ENCODE measurements at places on chromosomes 16 and 17.

DNA sequence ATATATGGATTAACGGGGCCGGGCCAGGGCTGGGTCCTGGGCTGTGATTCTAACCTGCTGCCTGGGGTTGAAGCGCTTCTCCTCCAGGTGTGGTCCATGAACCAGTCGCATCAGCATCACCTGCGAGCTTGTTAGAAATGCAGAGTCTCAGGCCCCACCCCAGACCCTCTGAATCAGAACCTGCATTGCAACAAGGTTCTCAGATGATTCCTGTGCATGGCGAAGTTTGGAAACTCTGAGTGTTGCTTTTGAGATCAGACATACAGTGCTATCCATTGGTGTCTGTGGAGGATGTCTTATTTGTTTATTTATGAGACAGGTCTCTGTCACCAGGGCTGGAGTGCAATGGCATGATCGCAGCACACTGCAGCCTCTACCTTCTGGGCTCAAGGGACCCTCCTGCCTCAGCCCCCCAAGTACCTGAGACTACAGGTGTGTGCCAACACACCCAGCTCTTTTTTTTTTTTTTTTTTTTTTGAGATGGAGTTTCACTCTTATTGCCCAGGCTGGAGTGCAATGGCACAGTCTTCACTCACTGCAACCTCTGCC lies 99.8 kb downstream of the PITPNC1 start:
- no peak for DNase-seq

DNA sequence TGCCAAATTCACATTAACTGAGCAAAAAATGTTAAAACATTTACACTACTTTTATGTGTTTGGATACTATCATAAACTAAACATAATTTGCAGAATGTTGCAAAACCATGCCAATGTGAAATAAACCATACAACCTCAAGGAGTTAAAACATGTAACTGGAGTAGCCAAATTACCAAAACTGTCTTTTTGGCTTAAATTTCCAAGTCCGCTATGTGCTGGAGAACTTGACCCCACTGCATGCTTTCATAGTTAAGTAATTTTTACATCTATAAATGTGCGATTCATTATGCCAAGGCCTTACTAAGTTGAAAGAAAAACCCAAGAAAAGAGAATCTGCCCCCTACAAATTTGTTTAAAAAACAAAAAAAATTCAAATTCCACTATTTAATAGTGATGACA lies 28.2 kb downstream of the BRD7 start:
- DNase-seq = no peak

DNA sequence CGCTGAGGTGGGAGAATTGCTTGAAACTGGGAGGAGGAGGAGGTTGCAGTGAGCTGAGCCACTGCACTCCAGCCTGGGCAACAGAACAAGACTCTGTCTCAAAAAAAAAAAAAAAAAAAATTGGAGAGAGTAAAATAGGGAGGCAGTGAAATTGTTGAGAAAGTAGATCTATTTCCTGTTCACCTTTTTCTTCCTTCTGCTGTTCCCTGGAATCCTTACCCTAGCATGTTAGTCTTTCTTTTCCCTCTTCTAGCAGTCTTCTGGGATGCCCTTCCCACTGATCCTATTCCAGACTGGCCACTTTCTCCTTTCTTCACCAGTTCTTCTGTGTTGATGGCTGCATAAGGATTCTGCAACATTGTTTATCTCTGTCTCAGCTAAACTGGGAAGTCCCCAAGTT lies 3.1 kb downstream of the NME2 start:
- DNase-seq = no peak

DNA sequence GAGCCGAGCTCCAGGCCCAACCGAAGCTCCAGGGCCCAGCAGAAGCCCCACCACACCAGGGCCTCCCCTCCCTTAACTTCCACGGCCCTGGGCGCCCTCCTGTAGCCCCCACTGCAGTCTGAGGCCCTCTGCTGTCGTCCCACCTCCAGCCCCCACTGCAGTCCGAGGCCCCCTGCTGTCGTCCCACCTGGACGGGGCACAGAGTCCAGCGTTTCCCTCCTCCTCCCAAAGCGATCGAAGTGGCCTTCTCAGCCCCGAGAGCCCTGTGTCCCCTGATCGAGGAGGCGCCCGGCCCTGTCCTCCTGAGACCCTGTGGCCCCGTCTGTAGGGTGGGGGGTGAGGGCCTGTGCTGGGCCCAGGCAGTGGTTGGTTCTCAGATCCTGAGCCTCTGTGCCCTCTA lies 25.8 kb upstream of the CACNA1H start:
- DNase-seq = no peak

GRCh38 chr16:64312980-64313379 lies 808.9 kb downstream of the CDH11 start:
- DNase-seq = no peak

GRCh38 chr17:8073627-8074484 lies 13.7 kb downstream of the ALOX12B start:
- DNase-seq = peak; percentile 77

DNA sequence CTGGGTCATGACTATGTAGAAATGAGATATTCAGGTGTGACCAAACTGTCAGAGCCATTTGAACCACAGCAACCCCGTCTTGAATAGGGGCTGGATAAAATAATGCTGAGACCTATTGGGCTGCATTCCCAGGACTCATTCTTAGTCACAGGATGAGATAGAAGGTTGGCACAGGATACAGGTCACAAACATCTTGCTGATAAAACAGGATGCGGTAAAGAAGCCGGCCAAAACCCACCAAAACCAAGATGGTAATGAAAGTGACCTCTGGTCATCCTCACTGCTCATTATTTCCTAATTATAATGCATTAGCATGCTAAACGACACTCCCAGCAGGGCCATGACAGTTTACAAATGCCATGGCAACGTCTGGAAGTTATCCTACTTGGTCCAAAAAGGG lies 545.5 kb downstream of the TMEM114 start:
- no peak for DNase-seq

- no peak for DNase-seq
These were observed 40.0 kb downstream of the SMARCE1 start for GRCh38 chr17:40607641-40608040.

GRCh38 chr17:71709271-71709890 lies 411.4 kb upstream of the SOX9 start:
- no peak for DNase-seq

DNA sequence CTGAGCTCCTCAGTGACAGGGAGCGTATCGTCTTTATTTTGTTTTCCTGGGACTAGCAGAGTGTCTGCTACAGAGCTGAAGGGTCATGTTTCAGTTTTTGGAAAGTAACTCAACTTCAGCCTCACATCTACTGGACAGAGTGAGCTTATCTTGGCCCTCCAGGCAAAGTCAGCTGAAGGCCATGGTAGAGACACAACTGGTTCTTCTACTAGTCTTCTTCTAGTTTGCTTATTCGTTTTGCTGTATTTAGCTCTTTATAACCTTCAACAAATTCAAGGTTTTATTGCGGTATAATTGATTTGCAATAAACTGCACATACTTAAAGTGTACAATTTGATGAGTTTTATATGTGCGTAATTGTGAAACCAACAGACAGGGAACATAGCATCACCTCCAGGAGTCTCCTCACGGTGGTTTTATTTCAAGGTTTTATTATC lies 6.1 kb upstream of the PRKCA start:
- no peak for DNase-seq

All from left ventricle myocardium superior (tissue), 1 donor.